ENCODE measurements at places on chromosomes 6 and 20.

- DNase-seq = peak; percentile 1
Observed at GRCh38 chr6:51398064-51398705, 579.5 kb downstream of the TFAP2B start.

GRCh38 chr20:59214606-59215547 is 51.3 kb downstream of the ZNF831 start:
- no peak for DNase-seq

DNA sequence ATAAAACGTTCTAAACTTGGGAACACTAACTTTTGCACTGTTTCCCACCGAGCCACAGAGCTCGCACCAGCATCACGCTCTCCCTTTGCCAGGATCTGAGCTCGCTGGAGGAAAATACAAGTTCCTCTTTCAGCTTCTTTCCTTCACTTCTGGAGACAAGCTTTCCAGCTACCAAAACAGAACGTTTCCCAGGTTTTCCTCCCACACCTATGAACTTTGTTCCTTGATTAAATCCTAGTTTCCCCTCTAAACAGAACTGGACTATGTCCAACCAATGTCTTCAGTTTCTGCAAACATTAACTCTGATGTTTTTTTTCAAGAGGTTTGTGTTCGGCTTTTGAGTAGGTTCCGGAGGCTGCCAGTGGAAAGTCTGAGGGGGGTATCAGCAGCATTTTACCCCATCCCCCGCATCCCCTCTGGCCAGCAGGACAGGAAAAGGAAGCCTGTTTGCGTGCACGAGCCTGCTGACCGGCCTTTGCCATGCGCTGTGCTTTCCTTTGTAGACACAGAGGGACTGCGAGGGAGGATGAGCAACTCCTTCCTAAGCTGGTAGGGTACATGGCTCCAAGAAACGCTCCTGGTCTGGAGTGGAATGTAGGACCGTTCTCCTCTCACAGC is 135.5 kb downstream of the LY86 start:
- peak; percentile 57 for DNase-seq

GRCh38 chr6:162852840-162853577 is 125.2 kb downstream of the PACRG start:
- DNase-seq = no peak

GRCh38 chr20:1629321-1629720 is 9.5 kb upstream of the SIRPB1 start:
- no peak for DNase-seq

GRCh38 chr20:63082308-63082938 is 75.7 kb upstream of the BHLHE23 start:
- peak; percentile 80 for DNase-seq

DNA sequence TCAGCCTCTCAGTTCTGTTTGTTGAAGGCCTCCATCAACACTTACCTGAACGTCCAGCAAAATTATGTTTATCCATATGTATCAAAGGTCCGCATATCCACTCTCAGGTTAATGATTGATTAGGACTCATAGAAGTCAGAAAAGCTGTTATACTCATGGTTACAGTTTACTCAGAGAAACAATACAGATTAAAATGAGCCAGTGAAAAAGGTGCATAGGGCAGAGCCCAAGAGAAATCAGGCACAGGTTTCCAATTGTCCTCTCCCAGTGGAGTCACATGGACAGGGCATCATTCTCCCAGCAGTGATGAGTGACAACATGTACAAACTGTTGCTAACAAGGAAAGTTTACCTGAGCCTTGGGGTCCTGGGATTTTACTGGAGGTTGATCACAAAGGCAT is 36.2 kb downstream of the THEMIS start:
- DNase-seq = no peak

GRCh38 chr6:157226026-157226625 is 97.2 kb downstream of the TMEM242 start:
- DNase-seq = no peak

GRCh38 chr20:4174909-4175308 is 159.6 kb upstream of the RNF24 start:
- no peak for DNase-seq

DNA sequence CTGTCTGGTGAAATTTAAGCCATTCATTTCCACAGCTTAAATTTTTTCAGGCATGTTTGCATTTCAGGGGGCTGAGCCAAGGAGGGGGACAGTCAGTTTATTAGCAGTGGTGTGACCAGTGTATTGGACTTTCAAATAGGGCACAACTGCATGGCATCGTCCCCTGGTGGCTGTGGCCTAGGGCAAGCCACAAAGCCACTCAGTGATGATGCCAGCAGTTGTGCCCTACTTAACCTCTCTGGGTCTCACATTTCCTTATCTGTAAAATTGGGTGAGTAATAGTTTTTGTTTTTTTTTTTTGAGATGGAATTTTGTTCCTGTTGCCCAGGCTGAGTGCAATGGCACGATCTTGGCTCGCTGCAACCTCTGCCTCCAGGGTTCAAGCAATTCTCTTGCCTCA is 48.0 kb downstream of the CDC5L start:
- no peak for DNase-seq

GRCh38 chr6:98984121-98984520 is 36.4 kb upstream of the FBXL4 start:
- no peak for DNase-seq

DNA sequence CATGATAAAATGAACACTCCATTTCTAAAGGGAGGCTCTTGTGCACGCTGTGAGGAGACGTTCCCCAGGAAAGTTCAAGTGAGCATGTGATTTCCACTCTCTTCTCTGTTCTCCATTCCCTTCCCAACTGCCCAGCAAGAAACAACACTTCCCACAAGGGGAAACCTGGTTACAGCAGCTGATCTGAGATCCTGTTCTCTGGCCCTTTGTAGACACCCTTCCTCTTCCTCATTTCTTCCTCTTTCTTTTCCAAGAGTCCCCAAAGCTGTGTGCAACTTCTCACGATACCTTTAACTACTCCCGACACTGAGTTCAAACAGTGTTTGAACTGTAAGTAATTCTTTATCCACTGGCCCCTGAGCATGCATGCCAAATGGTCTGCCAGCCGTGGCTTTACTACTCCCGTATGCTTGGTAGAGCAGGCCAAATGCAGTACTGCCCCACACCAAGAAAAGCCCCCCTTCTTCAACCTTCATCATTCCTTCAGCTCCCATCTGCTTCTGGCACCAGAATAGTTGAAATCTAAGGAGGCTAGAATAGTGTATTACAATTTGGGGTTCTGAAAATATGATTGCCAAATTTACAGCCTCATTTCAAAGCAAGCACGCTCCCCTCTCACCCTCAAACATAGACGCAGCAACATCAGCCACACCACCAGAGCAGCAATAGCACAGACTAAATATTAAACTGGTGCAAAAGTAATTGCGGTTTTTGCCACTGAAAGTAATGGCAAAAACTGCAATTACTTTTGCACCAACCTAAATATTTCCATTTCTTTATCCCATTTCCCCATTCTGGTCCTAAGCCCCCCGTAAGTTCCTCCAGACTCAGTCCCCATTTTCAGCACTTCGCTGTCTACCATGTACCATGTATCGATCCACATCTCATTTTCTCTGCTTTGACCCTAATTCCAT is 4.3 kb downstream of the HLA-DMB start:
- no peak for DNase-seq

DNA sequence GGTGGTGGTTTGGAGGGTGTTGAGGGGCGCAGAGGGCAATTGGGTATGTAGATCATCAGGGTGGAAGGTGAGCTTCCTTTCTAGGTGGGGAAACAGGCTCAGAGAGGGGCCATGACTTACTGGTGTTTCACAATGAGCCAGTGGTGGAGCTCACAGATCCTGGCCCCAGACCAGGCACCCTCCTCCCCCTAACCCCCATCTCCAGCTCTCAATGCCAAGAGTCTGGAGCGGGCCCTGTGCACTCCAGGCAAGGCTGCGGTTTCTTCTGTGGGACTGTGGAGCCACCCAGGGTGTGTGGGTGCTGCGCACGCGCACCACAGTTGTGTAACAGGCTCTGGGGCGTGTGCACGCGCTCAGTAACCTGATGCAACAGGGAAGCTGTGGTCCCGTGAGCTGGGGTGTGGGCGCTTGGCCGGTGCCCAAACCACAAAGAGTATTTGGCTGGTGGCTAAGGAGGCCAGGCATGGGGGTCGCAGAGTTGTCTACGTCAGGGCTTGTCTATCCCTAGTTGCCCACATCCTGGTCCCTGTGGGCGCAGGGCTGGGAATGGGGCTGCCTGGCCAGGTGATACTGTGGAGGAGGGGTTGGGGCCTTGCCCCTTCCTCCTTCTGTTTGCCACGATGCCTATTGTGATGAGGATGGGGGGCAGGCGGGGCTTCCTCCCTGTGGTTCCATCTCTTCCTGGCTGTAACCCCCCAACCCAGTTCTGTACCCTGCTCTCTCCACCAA is 37.5 kb upstream of the MRPS18A start:
- DNase-seq = peak; percentile 86

- no peak for DNase-seq
Observed at GRCh38 chr6:79656134-79656533, 25.0 kb downstream of the SH3BGRL2 start.

DNA sequence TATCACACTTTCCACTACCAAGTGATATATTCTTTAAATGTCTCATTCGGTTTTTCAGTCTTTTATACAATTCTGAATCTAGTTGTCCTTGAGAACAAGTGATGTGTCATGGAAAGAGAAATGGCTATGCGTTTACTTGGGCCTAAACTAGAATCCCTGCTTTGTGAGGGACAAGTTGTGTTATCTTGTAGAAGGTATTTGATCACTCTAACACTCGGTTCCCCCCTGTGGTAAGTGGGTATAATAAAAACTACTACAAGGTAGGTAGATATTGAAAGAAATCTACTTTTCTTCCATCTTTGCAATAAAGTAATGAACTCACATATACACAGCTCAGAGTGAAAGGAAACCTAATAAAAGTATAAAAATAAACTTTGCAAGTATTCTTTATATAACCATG is 108.9 kb downstream of the MANEA start:
- DNase-seq = no peak

DNA sequence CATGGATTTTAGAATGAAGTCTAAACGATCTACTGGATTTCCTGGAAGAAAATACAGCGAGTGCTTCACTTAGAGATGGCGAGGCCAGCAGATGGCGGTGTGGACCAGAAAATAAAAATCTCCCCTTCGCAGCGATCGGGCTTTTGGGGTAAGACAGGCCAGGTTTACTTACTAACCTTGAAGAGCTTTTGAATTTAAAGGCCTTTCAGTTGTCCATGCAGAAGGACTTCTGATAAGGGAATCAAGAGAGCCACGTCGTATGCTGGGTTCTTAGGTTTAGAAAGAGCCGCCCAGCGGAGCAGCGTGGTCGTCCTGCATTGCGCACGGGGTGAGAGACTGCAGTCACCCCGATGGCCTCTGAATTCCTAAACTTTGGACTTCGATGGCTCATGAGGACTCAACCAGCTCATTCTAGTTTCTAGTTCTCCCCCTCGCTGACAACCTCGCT is 125.2 kb upstream of the RALGAPA2 start:
- DNase-seq = peak; percentile 82

DNA sequence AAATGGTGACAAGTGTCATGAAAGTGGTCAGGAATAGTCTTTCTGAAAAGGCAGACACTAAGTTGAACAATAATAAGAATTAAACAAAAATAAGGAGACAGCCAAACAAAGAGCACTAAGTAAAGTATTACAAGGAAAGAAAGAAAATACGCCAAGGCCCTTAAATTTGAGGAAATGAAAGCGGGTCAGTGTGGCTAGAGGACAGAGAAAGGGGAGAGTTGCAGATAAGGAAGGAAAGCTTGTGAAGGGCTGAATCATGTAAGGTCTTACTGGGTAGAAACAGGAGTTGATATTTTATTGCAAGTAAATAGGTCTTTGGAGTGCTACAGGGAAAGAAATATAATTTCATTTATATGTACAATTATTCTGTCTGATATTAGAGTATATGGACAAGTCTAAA is 732.1 kb downstream of the EPHA7 start:
- DNase-seq = no peak

- DNase-seq = no peak
Observed at GRCh38 chr20:24873025-24873620, 75.9 kb upstream of the CST7 start.

DNA sequence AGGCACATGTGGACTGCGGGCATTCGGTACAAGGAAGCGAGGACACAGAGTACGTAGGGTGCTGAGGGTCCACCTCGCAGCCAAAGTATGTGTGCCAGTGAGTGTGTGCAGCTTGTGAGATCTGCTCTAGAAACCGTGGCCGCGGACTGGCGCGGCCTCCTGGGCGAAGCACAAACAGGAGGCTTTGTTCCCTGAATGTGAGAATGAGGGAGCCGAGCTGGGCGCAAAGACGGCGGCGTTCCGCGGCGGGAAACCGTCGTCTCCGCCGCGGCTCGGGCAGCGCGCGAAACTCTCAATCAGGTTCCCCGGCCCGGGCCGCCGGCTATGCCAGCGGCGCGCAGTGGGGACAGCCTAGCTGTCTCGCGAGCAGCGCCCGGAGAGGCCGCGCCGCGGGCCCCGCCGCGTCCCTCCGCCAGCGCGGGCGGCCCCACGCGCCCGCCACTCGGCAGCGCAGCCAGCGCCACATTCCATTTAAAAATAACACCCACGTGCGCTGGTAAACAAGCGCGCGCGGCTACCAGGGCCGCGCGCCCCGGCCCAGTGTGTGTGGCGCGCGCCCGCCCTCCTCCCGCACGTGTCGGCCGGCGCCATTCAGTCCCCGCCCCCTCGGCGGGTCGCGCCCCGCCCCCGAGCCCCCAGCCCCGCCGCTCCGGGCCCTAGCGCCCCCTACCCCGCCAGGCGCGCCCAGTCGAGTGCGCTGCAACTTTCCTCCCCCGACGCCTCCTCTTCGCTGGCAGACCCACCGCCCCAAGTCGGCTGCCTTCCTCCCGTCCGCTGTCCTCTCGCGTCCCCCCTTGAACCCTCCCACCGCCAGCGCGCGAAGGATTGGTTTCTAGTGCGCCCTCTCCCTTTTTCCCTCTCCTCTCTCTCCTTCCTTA is 3.0 kb upstream of the FOXO3 start:
- peak; percentile 90 for DNase-seq

- DNase-seq = no peak
Observed at GRCh38 chr20:16052456-16052855, 520.8 kb downstream of the KIF16B start.

All from tongue (tissue), 3 donors.